GF-D8 (cell line): ENCODE measurements at places on chromosomes 6 and 20.

GRCh38 chr6:90285042-90285481 lies 11.6 kb downstream of the BACH2 start:
- no peak for DNase-seq

- no peak for DNase-seq
Observed at GRCh38 chr20:9510911-9511310, 3.5 kb upstream of the LAMP5 start.

GRCh38 chr6:95133578-95133977 lies 443.8 kb upstream of the MANEA start:
- no peak for DNase-seq

DNA sequence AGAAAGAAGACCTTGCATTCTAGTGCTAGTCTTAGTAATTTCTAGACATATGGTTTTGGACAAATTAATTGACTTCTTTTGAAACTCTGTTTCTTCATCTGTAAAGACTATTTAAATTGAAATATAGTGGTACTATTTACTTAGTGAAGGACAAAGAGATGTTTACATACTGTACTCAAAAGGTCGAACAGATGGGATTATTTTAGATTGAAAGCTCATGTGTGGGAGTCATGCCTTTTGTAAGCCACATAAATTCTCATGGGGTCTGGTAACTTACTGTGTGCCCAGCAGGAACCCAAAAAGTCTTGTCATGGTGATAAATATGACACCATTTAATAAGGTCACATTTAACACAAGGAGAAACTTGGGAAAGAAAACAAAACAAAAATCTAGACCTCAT lies 368.2 kb upstream of the CITED2 start:
- DNase-seq: no peak

DNA sequence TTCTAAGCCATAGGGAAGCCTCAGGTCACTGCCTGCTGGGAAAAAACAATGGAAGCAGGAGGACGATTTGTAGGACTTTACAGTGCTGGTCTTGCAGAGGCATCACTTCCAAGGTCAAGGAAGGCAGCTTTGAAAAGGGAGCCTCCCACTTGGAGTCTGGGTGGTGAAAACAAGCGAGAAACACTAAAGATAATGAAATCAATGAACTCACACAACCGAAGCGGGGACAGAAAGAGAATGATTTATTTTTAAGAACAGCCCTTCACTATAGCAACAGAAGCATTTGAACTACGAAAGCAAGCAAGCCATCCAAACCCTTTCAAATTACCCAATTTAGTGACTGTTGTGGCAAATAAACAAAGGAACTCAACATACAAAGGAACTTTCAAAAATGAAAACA lies 227.5 kb downstream of the THBS2 start:
- no peak for DNase-seq

DNA sequence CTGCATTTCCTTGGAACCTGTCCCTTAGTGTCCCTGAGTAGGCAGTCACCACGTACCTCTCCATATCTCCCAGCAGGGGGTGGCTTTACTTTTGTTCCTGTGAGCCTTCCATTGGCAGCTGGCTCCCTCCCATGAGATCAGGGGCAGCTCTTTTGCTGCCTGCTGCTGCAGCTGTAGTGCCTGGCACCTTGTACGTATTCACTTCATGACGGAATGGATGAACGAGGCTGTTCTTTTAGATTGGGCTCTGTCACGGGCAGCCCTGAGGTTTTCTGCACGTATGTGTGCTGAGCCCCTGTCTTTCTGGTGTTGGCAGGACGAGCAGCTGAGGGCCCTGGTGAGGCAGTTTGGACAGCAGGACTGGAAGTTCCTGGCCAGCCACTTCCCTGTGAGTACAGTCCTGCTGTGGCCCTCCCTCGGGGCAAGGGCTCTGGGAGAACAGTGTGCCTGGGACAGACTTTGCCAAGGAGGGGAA lies 14.6 kb downstream of the MYBL2 start:
- no peak for DNase-seq

- DNase-seq: no peak
Observed at GRCh38 chr6:136790411-136791295, 1.6 kb downstream of the MAP3K5 start.

DNA sequence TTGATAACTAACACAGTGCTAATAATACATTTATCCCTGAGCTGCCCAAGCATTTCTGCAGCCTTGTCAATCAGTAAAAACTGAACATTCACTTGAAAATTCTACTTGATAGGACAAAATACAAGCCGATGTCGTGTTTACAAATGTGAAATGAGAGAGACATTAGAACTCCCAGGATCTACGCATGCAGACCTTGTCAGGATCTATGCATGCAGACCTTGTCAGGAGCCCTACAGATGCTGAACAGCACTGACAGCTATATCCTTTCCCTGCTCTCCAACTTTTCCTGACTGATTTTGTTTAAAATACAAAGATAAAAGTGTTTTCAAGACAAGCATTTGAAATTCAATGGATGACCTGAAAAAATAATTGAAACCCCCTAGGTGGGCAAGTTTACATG lies 28.9 kb downstream of the INSM1 start:
- DNase-seq: no peak

GRCh38 chr20:47524015-47524784 lies 22.5 kb downstream of the NCOA3 start:
- DNase-seq: peak; percentile 70

GRCh38 chr6:157688960-157689599 lies 134.0 kb upstream of the SNX9 start:
- no peak for DNase-seq
